ENCODE measurements at places on chromosomes 16 and 17.

GRCh38 chr16:78566397-78567073 is 467.1 kb downstream of the WWOX start:
- DNase-seq: no peak

GRCh38 chr16:85393674-85394451 is 219.3 kb upstream of the GSE1 start:
- peak; percentile 90 for DNase-seq

GRCh38 chr17:69348429-69348828 is 21.5 kb upstream of the ABCA5 start:
- DNase-seq: no peak

- no peak for DNase-seq
These were observed 2.9 kb downstream of the RNASEK start for GRCh38 chr17:7014995-7015958.

- DNase-seq: no peak
These were observed 198.8 kb upstream of the CACNG5 start for GRCh38 chr17:66636111-66636510.

DNA sequence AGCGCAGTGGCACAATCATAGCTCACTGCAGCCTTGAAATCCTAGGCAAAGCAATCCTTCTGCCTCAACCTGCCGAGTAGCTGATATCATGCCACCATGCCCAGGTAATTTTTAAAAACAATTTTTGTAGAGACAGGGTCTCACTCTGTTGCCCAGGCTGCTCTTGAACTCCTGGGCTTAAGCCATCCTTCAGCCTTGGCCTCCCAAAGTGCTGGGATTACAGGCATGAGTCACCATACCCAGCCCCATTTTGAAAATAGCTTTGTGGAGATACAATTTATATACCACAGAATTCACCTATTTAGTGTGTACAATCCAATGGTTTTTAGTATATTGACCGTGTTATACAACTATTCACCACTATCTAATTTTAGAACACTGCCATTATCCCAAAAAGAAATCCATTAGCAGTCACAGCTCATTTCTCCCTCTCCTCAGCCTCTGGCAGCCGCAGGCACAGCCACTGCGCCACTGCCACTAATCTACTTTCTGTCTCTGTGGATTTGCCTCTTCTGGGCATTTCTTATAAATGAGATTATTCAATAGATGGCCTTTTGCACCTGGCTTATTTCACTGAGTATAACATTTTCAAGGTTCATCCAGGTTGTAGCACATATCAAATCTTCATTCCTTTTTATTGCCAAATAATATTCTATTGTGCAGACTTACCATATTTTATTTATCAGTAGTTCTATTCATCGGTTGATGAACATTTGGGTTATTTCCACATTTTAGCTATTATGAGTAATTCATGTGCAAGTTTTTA is 6.5 kb downstream of the RNF157 start:
- no peak for DNase-seq

DNA sequence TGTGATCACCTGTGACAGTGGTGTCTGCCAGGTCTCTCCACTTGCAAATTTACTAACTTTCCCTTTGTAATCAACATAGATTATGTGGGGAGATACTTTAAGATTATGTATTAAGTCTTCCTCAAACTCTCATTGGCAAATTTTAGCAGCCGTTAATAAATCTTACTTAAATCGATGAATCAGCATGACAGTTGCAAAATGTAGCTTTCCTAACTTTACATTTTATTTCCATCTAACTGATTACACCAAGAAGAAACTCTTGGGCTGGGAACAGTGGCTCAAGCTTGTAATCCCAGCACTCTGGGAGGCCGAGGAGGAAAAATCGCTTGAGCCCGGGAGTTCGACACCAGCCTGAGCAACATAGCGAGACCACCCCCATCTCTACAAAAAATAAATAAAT is 23.3 kb upstream of the CPNE2 start:
- DNase-seq: no peak

DNA sequence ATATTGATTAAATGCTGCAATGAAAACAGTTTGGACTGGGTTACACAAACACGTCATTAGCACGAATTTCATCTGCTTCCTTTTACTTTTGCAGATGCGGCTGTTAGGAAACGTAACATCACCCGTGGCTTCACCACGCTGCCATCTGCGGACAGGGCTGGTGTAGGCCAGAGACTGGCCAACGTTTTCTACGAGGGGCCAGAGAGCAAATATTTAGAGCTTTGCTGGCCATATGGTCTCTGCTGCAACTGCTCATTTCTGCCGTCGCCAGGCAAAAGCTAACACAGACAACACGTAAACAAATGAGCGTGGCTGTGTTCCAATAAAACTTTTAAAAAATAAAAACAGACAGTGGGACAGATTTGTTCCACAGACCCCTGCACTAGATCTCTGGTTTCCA is 96.6 kb downstream of the ENGASE start:
- DNase-seq: peak; percentile 72

- peak; percentile 56 for DNase-seq
These were observed 102.5 kb downstream of the RBFOX3 start for GRCh38 chr17:79508291-79508716.

- no peak for DNase-seq
These were observed 142.6 kb upstream of the CRHR1 start for GRCh38 chr17:45641541-45641940.

DNA sequence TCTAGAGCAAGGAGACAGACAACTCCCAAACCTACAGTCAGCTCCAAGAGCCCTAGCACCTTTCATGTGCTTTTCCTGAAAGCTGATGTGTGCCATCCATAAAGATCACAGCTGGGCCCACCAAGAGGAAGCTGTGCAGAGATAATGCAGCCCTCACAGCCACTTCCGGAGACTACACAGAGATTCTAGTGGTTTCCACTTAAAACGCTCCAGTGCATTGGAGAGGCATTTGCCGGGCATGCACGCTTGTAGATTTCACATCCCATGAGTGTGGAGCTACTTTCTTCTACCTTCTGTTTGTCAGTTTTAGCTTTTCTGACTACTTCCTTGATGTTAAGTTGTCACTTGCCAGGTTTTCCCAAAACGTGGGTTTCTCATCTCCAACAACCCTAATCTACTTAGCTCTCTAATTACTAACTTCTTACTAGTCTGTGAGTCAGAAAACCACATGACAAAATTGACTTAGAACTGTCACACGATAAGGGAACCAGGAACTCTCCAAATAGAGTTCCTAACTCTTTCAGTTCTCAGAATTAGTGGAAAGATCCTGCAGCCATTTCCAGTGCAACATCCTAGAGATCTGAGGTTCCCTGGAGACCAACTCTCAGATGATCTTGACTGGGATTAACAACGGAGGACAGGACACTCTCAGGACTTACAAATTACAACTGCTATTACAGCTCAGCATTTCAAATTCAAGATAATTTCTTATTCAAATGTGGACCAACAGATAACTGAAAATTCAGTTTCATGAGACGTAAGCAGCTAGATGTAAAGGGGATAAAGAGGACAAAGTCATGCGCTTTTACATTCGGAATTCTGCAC is 28.6 kb downstream of the PMP22 start:
- DNase-seq: no peak

- peak; percentile 41 for DNase-seq
These were observed 30.4 kb downstream of the SOCS3 start for GRCh38 chr17:78329263-78330059.

- peak; percentile 70 for DNase-seq
These were observed 11.4 kb upstream of the MRPS23 start for GRCh38 chr17:57861000-57861789.

DNA sequence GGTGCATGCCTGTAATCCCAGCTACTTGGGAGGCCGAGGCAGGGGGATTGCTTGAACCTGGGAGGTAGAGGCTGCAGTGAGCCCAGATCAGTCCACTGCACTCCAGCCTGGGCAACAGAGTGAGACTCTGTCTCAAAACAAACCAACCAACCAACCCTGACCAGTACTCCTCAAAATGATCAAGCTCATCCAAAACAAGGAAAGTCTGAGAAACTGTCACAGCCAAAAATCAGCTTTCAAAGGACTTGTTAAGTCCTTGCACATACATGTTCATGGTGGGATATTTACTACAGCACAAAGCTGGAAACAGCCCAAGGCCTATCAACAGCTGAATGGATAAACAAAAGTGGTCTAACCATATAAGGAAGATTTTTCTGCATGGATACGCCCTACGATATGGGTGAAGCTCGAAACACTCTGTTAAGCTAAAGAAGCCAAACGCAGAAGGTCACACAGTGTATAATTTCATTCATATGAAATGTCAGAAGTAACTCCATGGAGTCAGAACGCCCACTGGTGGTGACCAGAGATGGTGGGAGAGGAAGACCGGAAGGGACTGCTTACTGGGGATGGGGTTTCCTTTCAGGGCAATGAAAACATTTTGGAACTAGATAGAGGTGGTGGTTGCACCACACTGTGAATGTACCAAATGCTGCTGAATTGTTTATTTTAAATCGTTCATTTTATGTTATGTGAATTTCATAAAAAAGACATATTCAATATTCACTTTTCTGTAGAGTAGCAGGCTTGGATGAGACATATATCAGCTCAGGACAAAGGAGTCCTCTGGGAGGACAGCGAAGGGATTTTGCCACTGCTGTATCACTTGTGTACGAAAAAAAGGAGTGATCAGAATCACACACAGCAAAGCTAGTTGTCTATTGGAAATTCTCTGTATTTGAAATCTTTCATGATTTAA is 17.7 kb downstream of the CCL17 start:
- DNase-seq: peak; percentile 72

DNA sequence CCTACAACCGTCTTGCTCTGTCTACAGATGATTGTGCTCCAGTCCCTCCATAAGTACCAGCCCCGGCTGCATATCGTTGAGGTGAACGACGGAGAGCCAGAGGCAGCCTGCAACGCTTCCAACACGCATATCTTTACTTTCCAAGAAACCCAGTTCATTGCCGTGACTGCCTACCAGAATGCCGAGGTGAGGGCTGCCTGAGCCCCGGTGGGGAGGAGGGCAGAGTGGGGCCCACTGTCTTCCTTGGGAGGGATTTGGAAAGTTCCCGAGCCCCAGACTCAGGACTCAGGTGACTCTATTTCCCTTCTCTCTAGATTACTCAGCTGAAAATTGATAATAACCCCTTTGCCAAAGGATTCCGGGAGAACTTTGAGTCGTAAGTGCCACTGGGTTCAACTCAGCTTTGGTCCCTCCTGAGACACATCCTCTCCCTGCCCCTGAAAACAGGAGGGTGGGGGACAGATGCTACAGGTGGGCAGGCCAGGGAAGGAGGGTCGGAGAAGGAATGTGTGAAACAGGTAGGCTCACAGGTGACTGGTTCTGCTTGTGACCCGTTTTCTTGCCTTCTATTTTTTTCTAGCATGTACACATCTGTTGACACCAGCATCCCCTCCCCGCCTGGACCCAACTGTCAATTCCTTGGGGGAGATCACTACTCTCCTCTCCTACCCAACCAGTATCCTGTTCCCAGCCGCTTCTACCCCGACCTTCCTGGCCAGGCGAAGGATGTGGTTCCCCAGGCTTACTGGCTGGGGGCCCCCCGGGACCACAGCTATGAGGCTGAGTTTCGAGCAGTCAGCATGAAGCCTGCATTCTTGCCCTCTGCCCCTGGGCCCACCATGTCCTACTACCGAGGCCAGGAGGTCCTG is 11.4 kb downstream of the TBX21 start:
- no peak for DNase-seq

- DNase-seq: peak; percentile 33
These were observed 478.2 kb upstream of the EEF2KMT start for GRCh38 chr16:5575646-5576245.

DNA sequence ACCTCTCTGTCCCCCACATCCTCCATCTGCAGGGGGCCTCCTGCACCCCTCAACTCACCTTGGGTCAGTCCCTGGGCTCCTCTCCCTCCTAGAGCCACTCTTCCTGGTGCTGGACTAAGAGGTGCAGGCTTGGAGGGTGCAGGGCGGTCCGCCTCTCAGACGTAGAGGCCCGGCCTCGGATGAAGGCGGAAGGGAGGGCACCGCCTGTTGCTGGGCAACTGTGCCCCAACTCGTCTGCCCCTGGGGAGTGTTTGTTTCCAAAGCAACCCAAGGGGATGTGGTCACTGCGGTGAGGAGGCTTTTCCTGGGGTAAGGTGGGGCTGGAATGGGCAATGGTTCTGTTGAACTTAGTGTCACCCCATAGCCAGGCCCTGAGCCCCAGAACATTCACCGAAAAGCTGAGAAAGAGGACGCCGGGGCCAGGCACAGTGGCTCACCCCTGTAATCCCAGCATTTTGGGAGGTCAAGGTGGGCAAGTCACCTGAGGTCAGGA is at the start of gene C16orf54:
Gene C16orf54, minus strand, starts transcription at position 138 of the 493 bp plus-strand sequence. CDS start 1,039 bp downstream, outside the sequence.
- no peak for DNase-seq

GRCh38 chr17:81551458-81552243 is 502 bp downstream of the FAAP100 start:
- DNase-seq: peak; percentile 85

GRCh38 chr16:84560269-84560668 is 55.8 kb upstream of the MEAK7 start:
- DNase-seq: no peak

GRCh38 chr16:71628810-71629209 is 2.8 kb downstream of the MARVELD3 start:
- no peak for DNase-seq

- DNase-seq: no peak
These were observed 18.9 kb downstream of the MSI2 start for GRCh38 chr17:57275071-57275764.

DNA sequence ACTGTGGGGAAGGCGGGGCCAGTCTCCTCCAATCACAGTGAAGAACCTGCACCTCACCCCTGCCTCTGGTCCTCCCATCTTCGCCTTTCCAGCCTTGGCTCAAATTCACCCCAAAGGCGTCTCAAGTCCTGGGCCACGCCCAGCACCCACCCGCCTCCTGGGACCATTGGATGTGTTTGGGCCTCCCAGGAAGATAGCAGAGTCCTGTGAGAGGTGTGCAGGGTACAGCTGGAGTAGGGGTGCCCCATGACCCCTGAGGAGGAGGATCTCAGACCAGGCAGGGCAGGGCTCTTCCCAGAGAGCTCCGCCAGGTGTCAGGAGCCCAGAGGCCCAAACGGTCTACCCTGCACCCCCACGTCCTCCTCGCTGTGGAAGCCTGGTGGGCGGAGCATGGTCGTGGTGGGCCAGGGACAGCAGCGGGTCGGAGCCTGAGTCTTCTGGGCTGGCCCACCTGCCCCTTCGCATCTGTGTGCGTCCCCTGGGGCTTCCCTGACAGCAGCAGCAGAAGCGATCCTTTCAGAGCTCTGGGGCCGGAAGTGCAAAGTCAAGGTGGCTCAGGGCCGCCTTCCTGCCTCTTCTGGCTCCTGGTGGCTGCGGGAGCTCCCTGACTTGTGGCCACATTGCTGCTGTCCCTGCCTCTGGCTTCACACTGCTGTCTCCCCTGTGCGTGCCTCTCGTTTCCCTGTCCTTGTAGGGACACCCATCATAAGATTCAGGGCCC is 34.9 kb upstream of the ZNF469 start:
- DNase-seq: peak; percentile 20

GRCh38 chr17:30913955-30914354 is 7.8 kb upstream of the ADAP2 start:
- DNase-seq: no peak

DNA sequence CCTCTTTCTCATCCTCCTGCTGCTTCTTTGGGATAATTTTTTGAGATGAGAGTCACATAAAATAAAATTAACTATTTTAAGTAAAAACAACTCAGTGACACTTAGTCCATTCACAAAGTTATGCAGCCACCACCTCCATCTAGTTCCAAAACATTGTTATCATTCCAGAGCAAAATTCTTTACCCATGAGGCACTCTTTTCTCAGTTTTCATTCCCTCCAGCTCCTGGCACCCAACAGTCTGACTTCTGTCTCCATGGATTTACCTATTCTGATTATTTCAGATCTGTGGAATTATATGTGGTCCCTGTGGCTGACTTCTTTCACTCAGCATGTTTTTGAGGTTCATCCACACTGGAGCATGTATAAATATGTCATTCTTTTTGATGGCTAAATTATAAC is 239.9 kb upstream of the DYNLRB2 start:
- DNase-seq: no peak

Data from SK-N-SH (cell line).